Left cardiac atrium (tissue), 4 donors: ENCODE measurements at places on chromosomes 1 and 21. TPM values are rescaled to one million over a fixed set of nuclear protein-coding genes. Genes with fewer than 3 reads are reported as not detected.
A peak's percentile ranks its signal among the peaks of the same experiment; 100 is the strongest.

MAP7D1 gene
- total RNA-seq, result 270 TPM

DNA sequence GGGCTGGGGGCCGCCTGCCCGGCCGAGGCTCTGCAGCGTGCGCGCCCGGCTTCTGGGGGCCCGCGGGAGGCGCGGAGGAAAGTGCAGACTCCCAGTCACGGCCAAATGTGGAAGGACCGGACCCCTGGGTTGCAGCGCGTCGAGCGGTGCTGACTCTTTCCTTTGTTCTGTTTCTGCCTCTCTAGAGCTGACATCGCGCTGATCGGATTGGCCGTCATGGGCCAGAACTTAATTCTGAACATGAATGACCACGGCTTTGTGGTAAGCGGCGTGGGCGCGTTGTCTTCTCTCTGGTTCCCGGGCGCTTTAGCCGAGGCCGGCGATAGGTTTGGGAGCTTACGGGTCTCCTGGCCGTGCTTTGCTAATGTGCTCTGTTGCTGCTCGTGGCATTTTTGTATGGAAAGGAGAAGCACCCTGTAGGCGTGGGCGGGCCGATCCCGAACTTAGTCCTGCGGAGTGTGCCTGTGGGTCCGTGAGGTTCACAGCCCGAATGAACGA is 629 bp downstream of the PGD start:
- peak; percentile 58 for DNase-seq

GRCh38 chr1:202207292-202207691 is 13.7 kb downstream of the LGR6 start:
- DNase-seq, result peak; percentile 48

DNA sequence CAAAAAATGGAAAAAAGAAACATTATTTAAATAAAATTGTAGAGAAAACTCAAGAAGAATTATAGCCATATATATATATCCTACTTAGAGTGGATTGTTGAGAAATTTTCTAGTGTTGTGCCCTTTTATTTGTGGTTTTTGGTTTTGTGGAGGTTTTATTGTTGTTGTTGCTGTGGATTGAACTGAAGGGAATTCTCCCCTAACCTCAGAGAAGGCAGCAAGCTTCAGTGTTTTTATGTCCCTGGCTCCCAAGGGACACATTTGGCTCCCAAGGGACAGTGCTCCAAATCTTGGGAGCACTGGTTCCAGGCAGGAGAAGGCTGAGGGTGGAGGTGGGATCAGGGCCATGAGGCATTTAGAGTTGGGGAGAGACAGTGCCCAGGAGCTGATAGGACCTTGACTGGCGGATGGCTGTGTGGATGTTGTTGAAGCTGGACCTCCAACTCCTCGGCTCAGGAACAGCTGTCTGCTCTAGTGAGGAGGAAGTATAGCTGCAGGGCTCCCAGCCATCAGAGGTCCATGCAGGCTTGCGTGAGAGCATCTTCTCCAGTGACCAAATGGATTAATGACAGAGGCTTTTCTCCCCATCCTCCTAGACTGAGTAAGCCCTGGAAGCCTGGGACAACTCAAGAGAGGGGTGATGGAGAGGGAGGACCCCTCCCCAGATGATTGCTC is 100.5 kb downstream of the TEX35 start:
- no peak for DNase-seq

PSRC1 gene
- 2.5 TPM for total RNA-seq

DNA sequence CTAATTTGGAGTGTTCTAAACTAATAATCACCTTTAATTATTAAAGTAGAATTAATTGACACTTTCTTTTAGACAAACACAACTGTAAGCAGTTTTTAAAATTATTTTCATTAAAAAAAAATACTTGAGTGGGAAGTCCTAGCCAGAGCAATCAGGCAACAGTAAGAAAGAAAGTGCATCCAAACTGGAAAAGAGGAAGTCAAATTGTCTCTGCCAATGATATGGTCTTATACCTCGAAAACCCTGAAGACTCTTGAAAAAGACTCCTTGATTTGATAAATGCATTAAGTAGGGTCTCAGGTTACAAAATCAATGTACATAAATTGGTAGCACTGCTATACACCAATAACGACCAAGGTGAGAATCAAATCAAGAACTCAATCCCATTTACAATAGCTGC is 83.0 kb upstream of the GADD45A start:
- no peak for DNase-seq

B4GALT2 gene
- total RNA-seq, result 35.5 TPM

- peak; percentile 37 for DNase-seq
Observed at GRCh38 chr1:115829023-115829674, 11.8 kb downstream of the NHLH2 start.

DNA sequence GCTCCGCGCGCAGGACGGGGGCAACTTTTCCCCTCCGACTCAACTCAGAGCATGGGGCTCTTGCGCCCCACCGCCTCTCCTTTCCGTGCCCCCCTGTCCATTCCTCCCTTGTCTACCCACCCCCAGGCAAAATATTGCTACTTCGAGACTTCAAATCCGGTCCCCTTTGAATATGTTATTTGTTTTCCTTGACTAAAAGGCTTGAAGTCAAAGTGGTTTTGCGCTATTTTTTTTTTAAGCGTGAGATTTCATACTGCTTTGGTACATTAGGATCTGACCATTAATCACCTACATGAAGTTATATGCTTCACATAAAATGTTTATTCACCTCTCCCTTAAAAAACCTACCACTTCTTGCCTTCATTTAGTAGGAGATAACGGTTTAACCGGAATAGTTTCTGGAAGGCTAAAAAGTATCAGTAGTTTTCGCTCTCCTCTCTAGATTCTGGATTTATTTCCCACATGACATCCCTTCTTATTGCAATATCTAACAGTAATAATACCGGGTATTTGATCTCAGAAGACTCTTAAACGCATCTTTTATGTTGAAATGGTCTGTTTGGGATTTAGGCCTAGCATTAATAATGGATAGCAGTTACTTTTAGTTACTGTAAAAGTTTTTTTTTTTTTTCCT is 1.6 kb downstream of the NFIA start:
- no peak for DNase-seq

DNA sequence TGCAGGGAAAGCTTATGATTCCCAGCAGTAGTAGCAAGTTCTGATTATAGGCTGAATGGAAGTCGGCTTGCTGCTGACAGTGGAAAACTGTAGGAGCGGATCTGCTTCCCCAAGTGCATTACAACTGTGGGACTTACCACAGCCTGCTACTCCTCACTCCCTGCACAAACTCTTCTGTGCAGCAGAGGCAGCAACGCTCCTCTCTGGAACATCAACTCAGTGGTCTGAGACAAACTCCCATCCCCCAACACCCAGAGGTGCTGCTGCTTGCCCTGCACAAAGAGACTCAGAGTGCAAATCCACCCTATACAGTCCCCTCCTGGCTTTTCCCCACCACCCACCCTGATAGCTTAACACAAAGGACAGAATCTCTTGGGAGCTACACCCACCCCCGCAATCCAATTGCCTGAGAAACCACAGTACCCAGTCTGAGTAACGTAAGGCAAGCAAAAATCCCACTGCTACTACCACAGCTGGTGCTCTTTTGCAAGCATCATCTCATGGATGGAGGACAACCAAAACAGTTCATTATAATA is 1455.2 kb downstream of the AMY1C start:
- no peak for DNase-seq

DNA sequence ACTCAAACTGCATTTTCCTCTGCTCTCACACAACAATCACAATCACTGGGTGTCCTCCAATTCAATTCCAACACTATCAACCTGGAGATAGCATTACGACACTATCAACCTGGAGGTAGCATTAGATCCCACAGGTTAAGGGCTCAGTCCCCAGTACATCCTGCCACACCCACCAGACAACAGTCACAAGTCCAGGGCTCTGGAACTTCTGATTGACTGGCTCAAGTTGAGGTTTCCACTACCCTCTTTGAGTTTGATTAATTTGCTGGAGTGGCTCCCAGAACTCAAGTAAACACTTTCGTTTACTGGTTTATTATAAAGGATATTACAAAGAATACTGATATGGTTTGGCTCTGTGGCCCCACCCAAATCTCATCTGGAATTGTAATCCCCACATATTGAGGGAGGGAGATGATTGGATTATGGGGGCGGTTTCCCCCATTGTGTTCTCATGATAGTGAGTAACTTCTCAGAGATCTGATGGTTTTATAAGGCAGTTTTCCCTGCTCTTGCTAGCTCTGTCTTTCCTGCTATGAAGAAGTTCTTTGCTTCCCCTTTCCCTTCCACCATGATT is 49.6 kb upstream of the ARHGAP29 start:
- no peak for DNase-seq

DNA sequence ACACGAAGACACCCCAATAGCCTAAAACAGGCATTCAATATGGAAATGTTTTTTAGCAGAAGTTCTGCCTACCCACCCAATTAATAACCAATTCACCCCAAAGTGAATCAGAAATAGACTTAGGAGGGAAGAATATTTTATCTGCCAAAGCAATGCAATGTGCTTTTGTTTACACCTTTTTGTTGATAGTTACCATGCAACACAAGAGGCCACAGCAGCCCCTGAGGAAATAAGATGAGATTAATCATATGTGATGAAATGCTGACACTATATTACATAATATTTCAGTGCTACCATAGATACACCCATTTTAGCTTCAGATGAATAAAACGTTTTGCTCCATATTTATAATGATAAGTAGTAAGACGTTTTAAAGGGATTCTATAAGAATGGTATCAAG is 60.9 kb upstream of the RGS2 start:
- DNase-seq, result no peak

S100A8 gene
- total RNA-seq, result 112 TPM
